ENCODE measurements at places on chromosomes 6 and 20.

- H3K4me3 ChIP-seq: no peak overlapping the region
- DNase-seq: no peak
- H3K27ac ChIP-seq: no peak overlapping the region
- H3K4me1 ChIP-seq: no peaks in the 10 kb centered on the region
These were observed 47.4 kb downstream of the CYP39A1 start for GRCh38 chr6:46605091-46605797.

DNA sequence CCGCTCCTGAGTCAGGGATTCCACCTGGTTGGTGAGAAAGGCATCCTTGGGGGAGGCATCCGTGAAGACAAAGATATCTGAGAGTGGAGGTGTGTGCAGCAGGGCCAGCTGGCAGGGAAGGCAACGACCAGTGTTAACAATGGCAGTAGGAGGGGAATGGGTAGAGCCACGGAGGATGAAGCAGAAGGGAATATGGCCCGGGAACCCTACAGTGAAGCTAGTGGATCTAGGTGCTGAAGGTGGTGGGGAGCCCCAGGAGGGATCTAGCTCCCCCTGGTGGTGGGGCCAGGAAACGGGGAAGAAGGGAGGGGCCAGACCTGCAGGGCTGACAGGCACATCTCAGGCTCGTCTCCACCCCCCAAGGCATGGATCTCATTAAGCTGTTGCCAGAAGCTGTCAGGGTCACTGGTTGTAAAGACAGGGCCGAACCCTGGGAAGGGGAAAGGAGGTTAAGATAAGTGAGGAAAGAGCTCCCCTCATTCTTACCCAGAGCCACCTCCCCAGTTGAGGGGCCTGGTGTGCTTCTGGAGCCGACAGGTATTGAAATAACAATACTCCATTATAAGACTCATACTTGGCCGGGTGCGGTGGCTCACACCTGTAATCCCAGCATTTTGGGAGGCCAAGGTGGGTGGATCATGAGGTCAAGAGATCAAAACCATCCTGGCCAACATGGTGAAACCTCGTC lies 7.3 kb downstream of the VWA7 start:
- peaks cover 18% of the 10 kb centered on the region for H3K4me1 ChIP-seq
- H3K36me3 ChIP-seq: peaks cover 18% of the 10 kb centered on the region
- DNase-seq: peak; percentile 81
- H3K27me3 ChIP-seq: no peaks in the 10 kb centered on the region

DNA sequence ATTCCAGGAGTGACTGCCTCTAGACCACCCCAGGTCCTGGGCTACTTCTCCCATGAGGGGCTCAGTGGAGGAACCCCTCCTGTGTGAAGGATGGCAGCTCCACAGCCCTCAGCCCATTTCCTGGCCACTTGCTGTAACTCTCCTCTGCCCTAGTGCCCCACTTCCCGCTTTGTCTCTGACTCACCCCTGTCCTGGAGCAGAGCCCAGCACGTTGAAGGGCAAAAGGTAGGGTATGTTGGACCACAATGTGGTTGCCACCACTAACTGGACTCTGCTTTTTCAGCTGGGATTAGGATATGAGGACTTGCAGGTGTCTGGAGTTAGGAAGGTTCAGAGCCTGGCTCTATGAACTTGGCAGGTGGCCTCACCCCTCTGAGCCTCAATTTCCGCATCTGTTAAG lies 2.4 kb downstream of the MYBL2 start:
- peaks cover 40% of the 10 kb centered on the region for H3K36me3 ChIP-seq
- no peak overlapping the region for H3K4me3 ChIP-seq
- DNase-seq: no peak
- peaks cover 43% of the 10 kb centered on the region for H3K27me3 ChIP-seq

DNA sequence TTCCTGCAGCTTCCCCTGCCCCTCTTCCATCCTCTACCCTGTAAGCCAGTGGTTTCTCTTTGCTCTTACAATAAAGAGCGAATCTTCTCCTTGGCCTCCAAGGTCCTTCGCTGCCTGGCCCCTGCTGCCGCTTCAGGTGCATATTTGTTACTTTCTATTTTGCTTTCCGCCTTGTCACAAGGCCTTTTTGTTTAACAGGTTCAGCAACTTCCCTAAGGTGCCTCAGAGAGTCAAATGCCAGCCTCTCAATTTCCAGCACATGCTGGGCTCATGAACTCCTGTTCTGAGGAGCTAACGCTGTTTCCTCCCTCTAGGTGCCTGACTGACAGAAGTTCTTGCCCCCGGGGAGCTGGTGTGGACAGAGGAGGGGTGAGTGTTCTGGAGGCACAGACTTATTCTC lies 42.4 kb upstream of the EPB41L1 start:
- no peaks in the 10 kb centered on the region for H3K4me1 ChIP-seq
- H3K4me3 ChIP-seq: no peak overlapping the region
- peaks cover 5% of the 10 kb centered on the region for H3K27me3 ChIP-seq
- no peak overlapping the region for H3K27ac ChIP-seq

- H3K27me3 ChIP-seq: peaks cover under 1% of the 10 kb centered on the region
- no peak overlapping the region for H3K27ac ChIP-seq
- H3K4me3 ChIP-seq: no peak overlapping the region
- no peaks in the 10 kb centered on the region for H3K36me3 ChIP-seq
- DNase-seq: no peak
These were observed 36.7 kb upstream of the TMEM14A start for GRCh38 chr6:52634211-52634610.

All from activated naive CD8-positive, alpha-beta T cell treated with anti-CD3 and anti-CD28 coated beads for 36 hours (primary cell).